ENCODE measurements at places on chromosomes 1 and 21. TPM values are rescaled to one million over a fixed set of nuclear protein-coding genes. Genes with fewer than 3 reads are reported as not detected.
A peak's percentile ranks its signal among the peaks of the same experiment; 100 is the strongest.

- no peak for DNase-seq
Measured at GRCh38 chr1:184956999-184957700, 17.2 kb downstream of the NIBAN1 start.

The GNG12 gene
- 8.9 TPM for total RNA-seq

- peak; percentile 37 for DNase-seq
Measured at GRCh38 chr21:18499761-18500376, 96.3 kb upstream of the TMPRSS15 start.

DNA sequence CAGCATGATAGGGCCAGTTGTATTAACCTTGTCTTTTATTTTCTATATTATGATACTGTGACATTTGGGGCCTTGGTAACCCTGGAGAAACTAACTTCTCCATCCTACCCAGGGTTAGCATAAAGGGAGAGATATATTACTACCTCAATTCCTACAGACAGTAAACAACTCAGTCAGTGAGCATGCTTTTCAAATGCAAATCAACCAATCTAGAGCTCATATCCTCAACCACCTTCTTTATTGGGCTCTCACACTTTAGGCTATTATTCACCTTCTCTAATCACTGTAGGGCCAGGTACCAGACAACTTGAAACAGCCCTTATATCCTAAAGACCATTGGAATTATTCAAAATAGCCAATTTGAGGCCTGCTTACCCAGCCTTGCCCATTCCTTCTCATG lies 477.6 kb downstream of the PTPRC start:
- no peak for DNase-seq

DNA sequence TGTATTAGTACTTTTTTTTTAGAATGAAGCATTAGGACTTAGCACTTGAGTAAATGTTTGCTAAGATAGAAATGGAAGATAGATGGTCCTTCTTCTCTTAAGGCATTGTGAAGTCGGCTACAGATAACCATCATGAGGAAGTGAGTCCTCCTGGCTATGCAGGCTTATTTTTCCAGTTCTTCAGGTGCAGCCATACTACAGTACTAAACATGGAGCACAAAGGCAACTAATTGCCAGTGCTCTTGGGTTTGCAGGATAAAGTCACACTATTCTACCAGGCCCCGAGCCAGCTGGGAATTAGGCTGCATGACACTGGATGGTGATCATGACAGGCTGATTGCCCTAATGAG lies 197.3 kb upstream of the SGIP1 start:
- no peak for DNase-seq

DNA sequence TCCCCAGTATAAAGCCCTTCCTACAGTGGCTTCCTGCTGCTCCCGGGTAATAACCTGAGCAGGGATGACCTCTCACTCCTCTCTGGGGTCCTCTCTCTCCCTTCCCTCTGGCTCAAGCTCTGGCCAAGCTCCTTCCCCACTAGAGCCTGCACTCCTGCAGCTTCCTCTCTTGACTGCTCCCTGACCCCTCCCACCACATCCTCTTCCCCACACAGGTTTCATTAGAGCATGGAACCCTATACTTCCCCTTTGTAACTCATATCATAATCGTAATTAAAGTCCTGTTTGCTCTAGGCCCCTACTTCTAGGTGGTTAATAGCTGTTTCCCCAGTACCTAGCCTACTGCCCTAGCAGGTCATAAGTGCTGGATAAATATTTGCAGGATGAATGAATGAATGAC lies 146.2 kb downstream of the C1orf21 start:
- no peak for DNase-seq

DNA sequence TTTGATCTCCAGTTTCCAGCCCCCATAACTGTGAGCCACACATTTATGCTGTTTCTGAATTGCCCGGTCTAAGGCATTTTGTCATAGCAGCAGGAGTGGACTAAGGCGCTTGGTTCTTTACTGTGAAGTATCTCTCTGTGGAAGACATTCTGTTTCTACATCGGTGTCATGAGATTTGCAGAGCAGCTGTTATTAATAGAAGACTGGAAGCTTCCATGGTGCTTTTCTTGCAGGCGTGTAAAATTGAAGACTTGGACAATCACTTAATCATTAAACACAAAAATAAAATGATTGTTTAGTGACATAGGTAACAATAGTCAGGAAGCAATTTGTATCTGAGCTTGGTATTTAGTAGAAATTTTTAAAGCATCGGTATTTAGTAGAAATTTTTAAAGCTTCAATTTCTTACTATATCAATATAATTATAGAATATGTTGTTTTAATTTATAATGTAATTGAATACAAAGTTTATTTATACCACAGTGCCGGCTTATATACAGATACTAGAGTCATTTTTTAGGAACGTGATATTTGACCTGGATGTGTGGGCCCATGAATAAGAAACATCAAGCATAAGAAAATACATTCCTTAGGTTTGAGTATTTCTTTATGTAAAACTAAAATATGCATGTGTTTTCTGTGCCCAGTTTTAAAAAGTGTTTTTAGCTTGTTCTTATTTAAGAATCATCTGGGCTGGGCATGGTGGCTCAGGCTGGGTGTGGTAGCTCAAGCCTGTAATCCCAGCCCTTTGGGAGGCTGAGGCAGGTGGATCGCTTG lies 60.6 kb upstream of the COL6A1 start:
- no peak for DNase-seq
